Stimulated activated CD4-positive, alpha-beta T cell treated with anti-CD3 and anti-CD28 coated beads, Interleukin-15, amount 100 ng/mL, for 1 hour (primary cell): ENCODE measurements at places on chromosomes 5 and 9.

GRCh38 chr5:177040814-177041420 is 18.4 kb downstream of the ZNF346 start:
- DNase-seq, result no peak

GRCh38 chr9:125757834-125758233 is 10.7 kb downstream of the PBX3 start:
- DNase-seq, result no peak

DNA sequence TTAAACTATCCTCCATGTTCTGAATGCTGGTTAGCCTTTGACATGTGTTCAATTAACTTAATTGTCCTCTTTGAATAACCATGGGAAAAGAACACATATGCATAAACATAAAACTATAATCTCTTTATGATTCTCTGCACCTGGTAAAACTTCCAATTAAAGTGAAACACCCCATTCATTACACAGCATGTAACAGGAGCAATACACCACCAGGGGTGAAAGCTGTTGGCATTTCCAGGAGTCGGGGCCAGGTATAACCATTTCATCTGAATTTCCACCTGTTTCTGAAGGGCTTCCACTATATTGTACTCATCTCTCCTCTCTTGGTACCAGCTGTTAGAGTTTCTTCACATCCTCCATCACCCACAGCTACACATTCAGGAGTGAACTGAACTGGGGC is 303.8 kb downstream of the EDIL3 start:
- no peak for DNase-seq

- DNase-seq, result no peak
These were observed 68.7 kb downstream of the MARCHF3 start for GRCh38 chr5:126961702-126962101.

GRCh38 chr9:18805386-18805785 is 227.6 kb downstream of the SAXO1 start:
- no peak for DNase-seq

DNA sequence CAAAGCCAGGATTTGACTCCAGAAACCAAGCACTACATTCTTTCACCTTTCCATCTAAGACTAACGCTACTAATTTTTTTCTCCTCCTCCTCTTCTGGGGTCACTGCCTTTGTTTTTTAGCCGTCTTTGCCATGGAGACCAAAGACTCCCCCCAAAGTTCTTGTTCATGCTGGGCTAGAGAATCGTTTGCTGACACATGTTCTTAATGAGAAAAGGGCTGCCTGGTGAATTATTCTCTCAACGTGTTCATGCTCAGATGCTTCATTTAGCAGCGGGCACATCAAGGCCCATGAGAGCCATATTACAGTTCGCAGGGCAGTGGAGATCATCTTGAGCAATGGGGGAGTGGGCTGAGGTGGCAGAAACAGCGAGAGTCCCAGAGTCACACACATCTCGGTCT is 134.9 kb downstream of the SLIT3 start:
- DNase-seq, result no peak
